HFFc6 (cell line): ENCODE measurements at places on chromosomes 4 and X.

GRCh38 chr4:122674371-122674770 is 53.5 kb upstream of the IL21 start:
- no peak for DNase-seq

- no peak for DNase-seq
Observed at GRCh38 chrX:93422693-93423092, 250.7 kb downstream of the NAP1L3 start.

DNA sequence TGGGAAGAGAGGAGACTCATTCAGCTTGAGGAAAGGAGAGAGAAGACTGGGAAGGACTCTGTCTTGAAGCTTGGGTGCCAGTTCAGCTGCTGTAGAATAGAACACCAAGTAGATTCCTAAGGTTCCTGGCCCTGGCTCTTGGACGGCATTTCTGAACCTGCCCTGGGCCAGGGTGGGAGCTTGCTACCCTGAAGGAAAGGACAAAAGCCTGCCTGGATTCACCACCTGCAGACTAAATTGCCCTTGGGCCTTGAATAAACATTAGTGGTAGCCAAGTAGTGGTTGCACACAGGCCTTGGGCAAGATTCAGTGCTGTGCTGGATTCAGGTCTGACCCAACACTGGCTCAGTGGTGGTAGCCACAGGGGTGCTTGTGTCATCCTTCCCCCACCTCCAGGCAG is 588.4 kb upstream of the AMOT start:
- no peak for DNase-seq

DNA sequence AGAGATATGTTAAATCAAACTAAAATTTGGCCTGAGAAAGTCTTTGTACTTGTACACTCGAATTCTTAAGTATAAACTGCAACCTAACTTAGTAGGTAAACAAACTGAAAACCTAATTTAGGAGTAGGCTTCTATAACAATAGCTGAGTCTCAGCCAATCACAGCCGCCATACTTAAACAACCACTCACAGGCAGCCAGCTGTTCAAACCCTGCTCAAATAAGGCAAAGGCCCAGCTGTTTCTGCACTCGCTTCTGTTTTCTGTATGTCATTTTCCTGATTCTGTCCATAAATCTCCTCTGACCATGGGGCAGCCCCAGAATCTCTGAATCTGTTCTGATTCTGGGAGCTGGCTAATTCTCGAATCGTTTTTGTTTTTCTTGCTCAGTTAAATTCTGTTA is 7.8 kb upstream of the PLS3 start:
- DNase-seq: no peak
